D341Med (cell line): ENCODE measurements at places on chromosomes 7 and 10.

DNA sequence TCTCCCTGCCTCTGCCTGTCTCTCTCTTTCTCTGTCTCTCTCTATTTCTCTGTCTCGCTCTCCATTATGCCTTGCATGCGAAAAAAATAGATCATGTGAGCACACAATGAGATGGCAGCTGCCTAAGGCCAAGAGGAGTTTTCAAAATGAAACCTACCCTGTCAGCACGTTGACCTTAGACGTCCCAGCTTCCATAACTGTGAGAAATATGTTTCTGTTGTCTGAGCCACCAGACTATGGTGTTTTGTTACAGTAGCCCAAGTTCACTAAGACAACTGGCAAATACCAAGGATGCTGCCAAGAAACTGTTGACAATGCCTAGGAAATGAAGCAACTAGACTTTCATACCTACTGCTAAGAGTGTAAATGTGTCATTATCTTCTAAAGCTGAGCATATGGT lies 70.6 kb upstream of the PLXDC2 start:
- no peak for DNase-seq

DNA sequence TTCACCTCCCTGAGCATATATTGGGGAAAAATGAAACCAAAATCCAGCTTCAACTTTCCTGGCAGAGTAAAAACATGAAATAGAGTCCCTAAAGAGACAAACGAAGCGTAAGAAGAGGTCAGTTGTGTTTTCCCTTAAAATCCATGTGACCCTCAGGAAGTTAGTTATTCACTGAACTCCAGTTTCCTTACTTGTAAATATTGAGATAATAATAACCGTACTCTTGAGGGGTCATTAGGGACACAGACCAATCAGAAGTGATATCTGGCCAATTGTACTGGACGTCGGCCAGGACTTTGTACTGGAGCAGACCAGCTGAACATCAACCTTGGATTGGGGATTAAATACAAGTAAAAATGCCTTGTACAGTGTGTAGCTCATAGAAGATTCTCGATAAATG lies 167.0 kb downstream of the GATA3 start:
- DNase-seq = no peak

GRCh38 chr10:73044378-73045285 lies 52.0 kb downstream of the P4HA1 start:
- DNase-seq = no peak

DNA sequence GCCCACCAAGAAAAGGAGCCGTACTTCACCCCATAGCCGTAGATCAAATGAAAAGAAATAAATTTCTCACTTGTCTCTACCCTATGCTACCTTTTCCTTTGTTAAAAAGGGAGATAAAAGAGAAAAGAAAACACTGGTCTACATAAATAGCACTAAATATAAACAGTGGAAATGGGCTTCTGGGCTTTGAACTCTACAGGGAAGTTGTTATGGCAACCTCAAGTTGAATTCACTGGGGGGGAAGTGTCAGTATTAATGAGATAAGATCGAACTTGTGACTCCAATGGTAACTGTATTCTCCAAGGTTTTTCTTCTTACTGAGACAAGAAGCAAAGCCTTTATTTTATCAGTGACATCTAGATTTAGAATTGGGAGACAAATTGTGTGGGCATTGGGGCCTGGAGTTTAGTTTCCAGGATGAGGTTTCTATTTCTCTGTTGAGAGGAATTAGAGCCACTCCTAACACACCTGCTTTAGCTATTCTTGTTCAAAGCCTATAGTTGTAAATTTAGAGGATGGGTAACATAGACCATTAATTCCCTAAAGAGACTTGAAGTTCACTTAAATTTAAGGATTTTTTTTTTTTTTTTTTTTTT lies 604.3 kb upstream of the GALNT17 start:
- DNase-seq = no peak

DNA sequence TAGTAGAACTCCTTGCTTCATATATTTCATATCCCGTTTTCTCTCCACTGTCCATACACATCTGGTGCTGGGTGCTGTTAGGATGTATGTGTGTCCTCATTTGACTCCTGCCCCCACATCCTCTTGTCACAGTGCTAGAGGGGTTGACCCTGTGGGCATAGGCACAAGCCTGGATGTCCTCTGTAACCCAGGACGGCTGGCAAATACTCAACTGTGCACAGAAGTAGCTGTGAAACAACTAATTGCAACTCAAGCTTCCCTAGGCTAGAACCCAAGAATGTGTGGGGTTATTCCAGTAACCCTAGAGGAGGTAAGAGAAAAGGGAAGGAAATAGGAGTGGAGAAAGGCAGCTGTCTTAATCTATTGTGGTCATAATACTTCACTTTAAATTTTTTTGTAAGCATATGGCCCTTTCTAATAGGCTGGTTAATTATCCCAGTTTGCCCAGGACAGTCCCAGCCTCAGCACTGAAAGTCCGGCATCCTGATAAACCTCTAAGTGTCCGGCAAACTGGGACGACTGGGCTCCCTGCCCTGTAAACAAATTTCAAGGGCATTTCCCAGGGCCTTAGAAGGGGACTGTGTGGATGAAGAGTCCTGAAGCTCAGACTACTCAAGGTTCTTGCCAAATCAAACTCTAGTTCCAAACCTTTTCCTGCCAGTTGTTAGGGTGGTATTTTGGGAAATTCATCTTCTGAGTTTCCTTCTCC lies 283.2 kb upstream of the CELF2 start:
- DNase-seq = no peak

DNA sequence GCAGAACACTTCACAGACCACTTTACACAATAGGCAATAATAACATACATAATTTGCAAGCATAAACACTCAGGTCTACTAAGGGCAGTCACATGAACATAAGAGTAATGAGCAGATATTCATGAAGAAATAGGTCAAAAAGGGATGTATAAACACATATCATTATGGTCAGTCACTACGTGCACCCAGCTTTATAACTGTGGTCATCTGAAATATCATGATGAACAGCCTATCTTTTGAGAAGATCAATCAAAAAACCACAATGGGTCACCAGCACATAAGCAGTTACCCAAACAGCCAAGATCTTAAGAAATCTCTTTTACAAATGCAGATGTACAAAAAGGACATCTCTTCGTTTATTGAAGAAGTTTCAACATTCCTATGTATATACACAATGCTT lies 35.5 kb upstream of the DRGX start:
- no peak for DNase-seq

DNA sequence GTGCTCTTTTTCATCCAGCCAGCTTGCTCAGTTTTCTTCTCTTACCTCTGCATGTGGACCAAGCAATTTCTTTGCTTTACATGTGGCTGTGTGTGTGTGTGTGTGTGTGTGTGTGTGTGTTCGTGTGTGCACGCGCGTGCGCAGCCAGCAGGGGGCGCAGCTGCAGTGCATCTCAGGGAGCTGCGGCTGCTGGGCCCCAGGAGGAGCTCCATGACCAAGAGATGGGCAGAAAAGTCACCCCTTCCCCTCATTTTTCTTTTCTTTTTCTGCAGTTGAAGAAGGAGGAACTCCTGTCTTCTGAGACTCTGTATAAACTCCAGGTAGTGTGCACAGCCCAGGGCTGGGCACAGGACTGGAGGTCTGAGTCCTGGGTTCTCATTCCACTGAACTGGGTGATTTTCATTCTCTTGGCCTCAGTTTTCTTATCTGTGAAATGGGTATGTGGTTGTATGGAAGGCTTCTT lies 41.8 kb downstream of the BLNK start:
- peak; percentile 70 for DNase-seq

GRCh38 chr7:100894860-100895700 lies 608 bp downstream of the ACHE start:
- peak; percentile 85 for DNase-seq

GRCh38 chr7:125358551-125359167 lies 429.0 kb upstream of the POT1 start:
- DNase-seq = no peak

DNA sequence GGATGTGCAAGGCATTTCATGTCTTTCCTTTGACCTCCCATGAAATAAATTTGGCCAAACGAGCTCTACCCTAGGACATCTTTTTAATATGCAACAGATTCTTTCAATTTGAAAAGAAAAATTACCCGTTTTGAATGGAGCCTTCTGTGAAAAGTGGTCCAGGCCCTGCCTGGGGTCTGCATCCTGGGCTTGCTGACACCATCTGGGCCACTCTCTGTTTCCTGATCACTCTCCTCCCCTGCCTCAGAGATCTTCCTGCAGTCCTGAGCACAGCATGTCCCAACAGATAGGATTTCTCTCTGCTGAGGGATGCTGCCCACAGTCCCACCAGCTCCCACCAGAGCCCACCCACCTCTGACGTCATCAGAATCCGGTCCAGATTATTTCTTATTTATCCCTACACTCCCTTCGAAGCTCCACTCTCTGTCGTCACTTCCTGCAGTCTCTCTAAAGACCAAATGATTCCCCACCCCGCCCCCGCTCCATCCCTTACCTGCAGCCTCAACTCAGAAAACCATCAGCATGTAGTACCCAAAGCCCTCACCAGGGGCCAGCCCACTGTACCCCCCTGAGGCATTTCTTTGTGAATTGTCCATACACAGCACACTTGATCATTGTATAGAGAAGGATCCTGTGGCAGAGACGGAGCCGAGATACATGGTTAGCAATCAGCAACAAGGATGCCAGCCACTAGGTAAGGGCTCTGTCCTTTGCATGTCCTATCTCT lies 192.1 kb upstream of the MGMT start:
- DNase-seq = no peak

DNA sequence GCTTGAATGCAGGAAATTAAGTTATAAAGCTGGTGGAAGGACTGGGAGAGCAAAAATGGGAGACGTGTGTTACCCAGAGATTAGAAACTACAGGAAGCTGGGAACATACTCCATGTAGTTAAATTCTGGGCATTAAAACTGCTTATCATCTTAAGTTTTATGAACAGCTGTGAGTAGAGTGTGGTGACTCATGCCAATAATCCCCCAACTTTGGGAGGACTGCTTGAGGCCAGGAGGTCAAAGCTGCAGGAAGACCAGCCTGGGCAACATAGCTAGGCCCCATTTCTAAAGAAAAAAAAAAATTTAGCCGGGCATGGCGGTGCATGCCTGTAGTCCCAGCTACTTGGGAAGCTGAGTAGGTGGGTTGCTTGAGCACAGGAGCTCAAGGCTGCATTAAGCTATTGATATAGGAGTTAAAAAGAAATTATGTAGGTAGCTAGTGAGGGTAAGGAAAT lies 56.2 kb upstream of the SEPHS1 start:
- no peak for DNase-seq

DNA sequence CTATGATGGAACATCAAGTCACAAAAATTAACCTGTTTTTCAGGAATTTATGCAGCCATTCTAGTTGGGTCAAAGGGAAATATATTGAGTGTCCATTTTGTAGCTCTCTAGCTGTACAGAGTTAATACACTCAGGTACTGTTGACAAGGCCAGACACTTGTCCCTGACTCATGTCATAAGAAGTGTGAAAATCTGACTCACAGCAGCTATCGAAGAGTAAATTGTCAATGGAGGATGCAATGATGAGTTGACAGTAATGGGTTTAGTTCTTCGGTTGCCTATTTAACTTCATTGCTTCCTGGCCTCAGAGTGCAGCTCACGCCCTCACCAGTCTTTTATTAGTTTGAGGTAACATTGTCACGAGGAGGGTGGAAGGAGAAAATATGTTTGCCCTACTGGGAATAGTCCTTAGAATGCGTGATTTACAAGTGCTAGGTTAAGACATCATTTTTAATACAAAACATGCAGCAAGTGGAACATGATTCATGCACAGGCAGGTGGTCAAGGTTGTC lies 255.1 kb downstream of the XPNPEP1 start:
- no peak for DNase-seq

DNA sequence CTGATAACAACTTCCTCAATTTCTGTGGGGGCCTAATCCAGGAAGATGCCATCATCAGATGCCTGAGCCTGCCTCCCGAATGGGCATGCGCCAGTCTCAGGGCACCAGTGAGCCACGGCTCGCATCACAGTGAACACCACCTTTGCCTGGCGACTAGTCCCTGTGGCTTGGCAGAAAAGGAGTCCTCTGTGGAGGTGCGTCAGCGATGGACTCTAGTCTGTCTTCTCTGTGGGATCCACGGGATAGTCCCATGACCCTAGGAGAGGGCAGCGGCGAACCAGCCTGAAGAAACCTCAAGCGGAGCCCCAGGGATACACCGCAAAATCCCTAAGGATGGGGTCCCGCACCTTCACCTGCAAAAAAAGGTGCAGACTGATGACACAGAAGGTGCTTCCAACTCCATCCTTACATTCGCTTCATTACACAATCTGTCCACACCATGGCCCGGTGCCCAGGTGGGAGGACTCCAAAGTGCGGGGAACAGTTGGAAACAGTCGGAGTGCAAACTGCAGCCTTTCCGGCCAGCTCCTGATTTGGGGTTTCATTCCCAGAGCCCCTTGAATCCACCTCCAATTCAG lies 35.1 kb upstream of the ZNF273 start:
- DNase-seq = peak; percentile 9
